Breast epithelium (tissue), 4 donors: ENCODE measurements at places on chromosomes 1 and 21.

- DNase-seq, result no peak
Observed at GRCh38 chr1:42784946-42785693, at the start of gene TMEM269. Gene TMEM269, plus strand, starts transcription at chr1:42784991. Its CDS starts 4,903 bp downstream, at chr1:42789894.

DNA sequence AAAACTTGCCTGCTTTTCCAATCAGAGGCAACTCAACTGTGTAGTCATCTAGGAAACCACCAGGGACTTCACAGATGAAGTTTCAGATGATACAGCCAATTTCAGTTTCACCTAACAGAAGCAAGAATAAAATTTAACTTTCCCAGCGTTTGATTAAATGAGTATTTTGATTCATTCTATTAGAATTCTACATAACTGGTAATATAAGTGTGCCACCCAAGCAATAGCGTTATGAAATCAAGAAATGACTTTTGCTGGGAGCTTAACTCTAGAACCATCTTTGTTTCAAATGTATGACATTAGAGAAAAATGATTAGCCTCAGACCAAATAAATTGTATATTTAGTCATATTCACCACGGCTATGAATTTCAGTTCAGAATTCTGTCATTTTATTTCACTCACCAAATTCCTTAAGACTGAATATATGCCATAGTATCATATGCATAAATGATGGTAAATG, 239.3 kb downstream of the NRIP1 start:
- no peak for DNase-seq

- DNase-seq, result no peak
Observed at GRCh38 chr1:164770131-164770529, 211.1 kb downstream of the PBX1 start.

- no peak for DNase-seq
Observed at GRCh38 chr1:182227864-182228547, 163.6 kb downstream of the GLUL start.

GRCh38 chr21:46357684-46358425, 33.9 kb downstream of the PCNT start:
- no peak for DNase-seq

DNA sequence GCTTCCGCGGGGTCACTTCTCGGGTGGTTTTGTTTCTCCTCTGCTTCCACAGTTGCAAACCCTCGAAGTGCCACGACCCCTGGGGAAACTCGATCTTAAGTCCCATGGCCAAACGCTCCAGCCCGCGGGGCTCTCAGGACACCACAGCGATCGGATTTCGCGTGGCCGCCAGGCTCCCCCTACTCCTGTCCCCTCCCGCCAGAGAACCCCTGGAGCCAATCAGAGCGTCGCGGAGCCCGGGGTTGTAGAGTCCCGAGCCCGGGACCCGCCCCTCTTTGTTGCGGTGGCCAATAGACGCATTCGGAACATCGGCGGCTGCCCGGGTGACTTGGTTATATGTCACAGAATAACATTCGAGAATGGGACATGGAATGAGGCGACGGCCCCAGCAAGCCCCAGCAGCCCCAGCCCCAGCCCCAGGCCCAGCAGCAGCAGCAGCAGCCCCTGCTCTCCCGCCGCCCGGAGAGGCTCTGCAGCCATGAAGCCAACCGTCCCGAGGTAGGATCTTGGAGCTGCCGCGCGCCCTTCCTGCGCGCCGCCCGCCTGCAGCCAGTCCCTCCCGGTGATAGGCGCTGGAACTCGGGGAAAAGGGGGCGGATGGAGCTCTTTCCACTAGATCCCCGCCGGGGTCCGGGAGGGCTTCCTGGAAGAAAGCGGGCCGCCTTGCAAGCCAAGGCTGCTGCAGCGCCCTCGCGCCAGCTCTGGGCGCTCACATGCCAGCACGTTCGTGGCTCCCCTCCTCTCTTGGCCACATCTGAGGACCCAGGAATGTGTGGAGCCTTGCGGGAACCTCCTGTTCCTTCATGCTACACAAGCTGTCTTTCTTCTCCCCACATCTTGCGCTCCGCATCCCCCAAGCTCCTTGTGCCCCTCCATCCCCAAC, at the start of gene VASH2:
VASH2 (plus strand) TSS at position 299 of the 883 bp plus-strand sequence. CDS start 1,002 bp downstream, outside the sequence.
- peak; percentile 76 for DNase-seq

DNA sequence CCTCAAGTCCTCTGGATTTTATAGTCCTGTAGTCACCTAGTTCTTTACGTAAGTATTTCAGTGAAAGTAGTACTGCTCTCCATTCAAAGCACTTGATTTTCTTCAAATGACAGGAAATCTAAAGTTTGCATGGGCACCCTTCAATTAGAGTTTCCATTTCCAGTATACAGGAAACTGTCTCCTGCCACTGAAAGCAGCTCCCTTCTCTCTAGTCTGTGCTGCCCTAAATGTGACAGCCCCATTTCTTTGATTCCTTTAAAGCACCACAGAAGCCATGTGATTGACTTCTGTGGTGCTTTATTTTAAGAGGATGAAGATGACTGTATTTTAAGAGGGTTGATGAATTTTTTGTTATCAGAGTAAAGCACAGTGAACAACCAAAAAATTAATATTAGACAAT, 226.1 kb downstream of the DNAH14 start:
- no peak for DNase-seq

DNA sequence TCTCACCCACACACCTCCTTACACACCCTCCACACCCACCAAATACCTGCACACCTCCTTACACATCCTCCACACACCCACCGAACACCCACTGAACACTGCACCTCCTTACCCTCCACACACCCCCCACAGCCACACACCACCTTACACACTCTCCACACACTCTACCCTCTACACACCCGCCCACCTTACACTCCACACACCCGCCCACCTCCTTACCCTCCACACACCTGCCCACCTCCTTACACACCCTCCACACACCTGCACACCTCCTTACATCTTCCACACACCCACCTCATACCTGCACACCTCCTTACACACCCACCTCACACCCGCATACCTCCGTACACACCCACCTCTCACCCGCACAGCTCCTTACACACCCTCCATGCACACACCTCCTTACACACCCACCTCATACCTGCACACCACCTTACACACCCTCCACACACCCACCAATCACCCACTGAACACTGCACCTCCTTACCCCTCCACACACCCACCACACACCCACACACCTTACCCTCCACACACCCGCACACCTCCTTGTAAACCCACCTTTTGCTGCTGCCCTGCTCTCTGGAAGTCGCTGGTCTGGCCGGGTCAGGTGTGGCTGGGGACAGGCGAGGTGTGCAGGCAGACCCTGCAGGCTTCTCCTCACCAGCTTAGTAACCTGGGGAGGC, 38.5 kb downstream of the COQ8A start:
- no peak for DNase-seq

DNA sequence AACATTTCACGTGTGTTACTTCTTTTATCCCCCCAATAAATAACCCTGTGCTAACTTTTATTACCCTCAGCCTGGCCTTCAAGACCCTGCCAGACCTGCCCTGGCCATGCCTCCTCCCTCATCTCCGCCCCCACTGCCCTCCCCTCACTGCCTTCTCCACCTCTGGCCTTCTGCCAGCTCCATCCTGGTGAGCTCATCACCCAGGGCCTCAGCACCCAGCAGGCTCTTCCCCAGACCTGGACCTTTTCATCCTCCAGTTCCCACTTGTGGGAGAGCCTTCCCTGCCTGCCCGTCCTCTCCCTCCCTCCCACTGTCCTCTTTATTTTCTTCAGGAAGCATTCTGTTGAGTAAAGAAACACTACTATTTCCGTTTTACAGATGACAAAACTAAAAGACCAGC, 72.0 kb downstream of the SLC66A1 start:
- DNase-seq, result no peak

- DNase-seq, result no peak
Observed at GRCh38 chr1:17826165-17826488, 71.0 kb downstream of the ACTL8 start.

GRCh38 chr1:11800756-11801433, 4.9 kb downstream of the MTHFR start:
- no peak for DNase-seq

DNA sequence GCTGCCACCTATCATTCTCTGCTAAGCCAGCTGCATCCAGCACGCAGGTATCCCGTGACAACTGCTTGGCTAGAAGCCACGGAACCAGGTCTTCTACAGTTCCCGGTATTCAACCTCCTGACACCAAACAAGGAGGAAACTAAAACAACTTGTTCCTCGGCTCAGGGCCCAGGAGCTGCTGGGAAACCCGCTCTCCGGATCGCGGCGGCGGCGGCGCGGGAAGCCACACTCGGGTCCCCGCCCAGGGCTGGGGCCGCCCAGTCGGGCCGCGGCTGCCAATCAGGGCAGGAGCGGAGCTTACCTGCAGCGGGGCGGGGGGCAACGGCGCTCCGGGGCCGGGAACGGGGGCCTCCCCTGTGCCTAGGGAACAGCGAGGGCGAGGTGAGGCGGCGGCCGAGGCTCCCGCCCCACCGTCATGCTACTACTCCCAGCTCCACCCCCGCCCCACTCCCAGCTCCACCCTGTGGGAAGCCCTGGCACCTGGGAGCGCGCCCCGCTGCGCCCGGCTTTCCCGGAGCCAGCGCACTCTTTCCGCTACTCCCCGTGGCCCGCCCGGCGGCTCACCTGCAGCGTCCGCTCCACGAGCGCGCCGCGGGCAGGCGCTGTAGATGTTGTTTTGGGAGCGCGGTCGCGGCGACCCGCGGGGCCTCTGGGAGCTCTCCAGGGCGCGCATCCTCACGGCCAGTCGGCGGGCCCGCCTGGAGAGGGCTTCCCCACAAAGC, 12.1 kb downstream of the IL24 start:
- peak; percentile 89 for DNase-seq

DNA sequence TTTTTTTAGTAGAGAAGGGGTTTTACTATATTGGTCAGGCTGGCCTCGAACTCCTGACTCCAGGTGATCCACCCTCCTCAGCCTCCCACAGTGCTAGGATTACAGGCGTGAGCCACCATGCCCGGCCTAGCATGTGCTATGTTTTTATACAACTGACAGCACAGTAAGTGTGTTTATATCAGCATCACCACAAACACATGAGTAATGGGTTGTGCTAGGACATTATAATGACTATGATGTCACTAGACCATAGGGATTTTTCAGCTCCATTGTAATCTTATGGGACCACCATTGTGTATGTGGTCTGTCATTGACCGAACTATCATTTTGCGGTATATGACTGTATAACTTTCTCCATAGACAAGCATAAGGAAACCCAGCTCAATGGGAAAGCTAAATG, 6.3 kb downstream of the LEFTY2 start:
- DNase-seq, result no peak

DNA sequence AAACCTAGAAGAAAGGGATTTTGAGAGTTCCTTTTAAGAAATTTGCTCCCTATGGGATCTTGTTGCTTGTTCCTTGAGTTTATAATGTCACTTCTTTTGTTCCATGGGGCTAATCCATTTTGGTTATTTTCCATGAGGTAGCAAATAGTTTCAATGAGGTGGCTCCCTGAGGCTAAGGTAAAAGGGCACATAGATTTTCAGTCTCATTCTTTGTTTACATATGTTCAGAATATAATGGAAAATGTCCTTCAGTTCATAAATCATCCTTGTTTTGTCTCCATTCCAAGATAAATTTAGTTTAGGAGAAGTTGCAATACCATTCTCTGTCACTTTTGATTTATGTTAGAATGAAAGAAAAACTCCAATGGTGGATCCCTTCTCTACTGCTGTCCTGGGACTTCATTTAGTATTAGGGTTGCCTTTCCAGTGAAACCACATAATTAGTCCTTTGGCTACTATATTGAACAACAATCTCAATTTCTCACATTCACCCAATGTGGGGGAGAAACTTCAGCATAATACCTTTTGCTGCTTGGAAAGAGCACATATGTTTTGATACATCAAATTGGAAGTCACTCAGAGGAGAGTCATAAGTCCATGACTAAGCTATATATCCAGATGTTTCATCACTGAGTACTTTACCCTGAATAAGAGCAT, 80.9 kb upstream of the ADAMTS5 start:
- no peak for DNase-seq

GRCh38 chr1:66243548-66244130, 290.3 kb upstream of the SGIP1 start:
- no peak for DNase-seq

GRCh38 chr21:34813266-34813894, 144.6 kb downstream of the CLIC6 start:
- no peak for DNase-seq

DNA sequence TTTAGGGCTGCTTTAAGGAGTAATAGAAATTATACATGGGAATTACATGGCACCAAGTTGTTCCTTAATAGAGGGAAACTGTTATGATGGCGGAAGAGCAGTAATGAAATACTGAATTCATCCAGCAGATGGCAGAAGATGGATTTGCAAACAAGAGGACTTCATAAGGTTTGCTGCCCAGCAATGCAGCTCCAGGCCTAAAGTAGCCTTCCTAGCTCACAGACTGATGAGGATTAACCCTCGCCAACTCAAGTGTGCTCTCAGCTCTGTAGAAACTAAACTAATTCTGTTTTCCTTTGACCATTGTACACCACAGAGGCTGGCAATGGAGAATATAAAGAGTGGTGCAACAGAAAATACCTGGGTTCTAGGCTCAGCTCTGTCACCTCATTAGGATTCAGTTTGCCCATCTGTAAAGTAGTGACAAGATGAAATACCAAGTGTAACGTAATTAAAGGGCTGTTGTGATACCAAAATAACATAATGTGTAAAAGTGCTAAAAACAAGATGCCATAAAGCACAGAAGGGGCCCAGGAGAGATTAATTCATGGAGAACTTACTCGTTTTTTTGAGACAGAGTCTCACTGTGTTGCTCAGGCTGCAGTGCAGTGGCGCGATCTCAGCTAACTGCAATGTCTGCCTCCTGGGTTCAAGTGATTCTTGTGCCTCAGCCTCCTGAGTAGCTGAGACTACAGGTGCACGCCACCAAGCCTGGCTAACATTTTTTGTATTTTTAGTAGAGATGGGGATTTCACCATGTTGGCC, 102.4 kb upstream of the SERBP1 start:
- DNase-seq, result no peak

DNA sequence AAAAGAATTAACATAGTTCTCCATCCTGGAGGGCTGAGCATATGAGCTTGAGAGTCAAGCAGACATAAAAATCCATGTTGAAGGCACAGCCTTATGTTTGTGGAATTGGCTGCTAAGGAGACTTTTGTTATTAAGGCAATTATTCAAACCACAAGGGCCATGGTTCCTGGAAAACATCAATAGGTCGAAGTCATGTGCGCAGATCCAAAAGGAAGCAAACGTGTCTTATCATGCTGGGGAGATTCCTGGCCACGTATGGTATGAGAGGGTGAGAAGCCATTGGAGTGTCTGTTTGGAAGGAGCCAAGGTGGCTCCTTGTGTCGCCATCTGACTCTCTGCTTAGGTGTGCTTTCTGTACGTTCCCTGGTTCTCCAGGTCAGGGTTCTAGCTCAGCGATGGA, 61.8 kb upstream of the COA6 start:
- peak; percentile 37 for DNase-seq

GRCh38 chr1:224433041-224433691, 1.4 kb downstream of the WDR26 start:
- no peak for DNase-seq

- DNase-seq, result no peak
Observed at GRCh38 chr1:94049791-94050190, 71.2 kb downstream of the ABCA4 start.
